NCI-H2081 treated with DMSO at 0.1 percent for 48 hours (cell line): ENCODE measurements at places on chromosomes 7 and 10.

DNA sequence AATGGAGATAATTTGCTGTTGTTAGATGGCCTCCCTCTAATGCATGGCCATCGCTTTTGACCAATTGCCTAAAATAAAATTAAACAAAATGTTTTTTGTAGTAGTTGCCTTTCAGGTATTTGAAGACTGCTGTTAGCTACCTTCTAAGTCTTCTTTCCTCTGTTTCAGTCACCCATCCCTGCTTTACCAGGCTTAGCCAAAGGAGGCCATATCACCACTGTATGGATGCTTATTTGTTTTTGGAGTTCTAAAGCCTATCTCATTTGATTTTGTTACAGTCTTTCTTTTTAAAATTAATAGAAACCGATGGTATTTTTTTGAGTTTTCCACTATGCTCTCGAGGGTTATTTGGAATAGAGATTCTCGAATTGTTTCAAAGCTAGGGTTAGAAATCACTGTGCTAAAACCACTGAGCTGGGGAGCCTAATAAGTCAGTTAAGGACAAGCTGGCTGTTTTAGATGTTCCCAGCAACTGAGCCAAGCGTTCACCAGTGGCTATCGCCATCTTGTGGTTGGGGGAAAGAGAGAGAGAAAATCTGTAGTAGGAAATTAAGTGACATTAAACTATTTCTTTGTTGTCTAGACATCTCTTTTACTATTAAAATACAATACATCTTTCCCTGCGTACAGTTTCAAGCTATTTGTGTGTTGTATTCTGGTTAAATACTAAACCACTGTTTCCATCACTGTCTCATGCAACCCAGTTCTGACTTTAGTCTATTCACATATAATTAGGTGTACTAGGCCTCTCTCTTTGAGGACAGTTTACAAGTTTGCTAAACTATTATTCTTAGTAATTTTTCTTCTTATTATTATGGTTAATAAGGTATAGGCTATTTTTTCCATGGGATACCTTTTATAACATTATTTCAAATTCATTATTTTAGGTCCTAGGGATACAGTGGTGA lies 52.2 kb downstream of the GPR158 start:
- DNase-seq = no peak

- DNase-seq = no peak
Observed at GRCh38 chr7:155000795-155001194, 2.1 kb downstream of the PAXIP1 start.

DNA sequence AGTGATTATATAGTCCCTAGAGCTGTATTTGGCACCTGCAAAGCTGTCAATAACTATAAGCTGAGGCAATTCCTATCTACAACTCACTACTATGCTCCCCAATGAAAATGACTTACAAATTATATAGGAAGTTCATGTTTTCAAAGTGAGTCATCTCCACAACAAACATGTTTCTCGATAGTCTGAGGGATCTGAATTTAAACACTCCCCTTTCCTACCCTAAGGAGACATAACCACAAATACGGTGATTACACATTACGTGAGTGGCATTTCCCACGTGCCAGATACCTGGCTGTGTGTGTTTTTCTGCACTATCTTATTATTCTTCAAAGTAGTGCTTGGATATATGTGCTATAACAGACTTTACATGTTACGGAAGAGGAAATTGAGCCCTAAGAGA lies 122.5 kb upstream of the C1QL3 start:
- no peak for DNase-seq

DNA sequence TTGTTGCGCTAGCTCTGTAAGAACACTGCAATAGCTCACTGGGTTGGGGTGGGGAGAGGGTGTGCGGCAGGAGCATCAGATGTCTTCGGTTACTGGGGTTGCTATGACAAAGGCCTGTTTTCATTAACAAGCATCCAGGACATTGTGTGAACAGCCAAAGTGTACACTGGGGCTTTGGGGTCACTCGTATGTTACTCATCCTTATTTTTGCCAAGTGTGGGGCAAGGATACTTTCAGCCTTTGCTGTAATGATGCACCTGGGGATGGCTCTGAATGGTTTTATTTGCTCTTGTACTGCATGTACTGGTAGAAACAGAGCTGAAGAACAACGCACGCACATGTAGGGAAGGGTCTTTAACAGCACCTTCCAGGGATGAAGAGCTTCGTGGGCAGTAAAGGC lies 73.0 kb upstream of the AFAP1L2 start:
- no peak for DNase-seq

- DNase-seq = no peak
Observed at GRCh38 chr7:21076574-21076973, 289.9 kb upstream of the SP8 start.

DNA sequence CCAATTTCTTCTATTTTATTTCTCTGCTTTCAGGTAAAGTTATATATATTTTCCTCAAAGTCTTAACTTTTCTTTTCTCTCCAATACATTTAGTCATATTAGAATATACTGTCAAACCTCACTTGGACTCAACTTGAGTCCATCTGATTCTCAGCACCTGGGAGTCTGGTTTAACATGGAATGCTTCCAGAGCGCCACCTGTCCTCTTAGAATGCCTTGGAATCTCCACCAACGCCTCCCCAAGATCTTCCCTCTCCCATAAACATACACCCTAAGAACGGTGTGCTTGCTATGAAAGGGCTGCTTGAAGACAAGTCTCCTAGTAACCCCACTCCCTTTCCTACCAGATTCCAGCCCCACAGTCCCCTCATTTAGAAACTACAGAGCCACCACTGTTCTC lies 229.1 kb upstream of the MKLN1 start:
- DNase-seq = no peak
